ENCODE measurements at places on chromosomes 6 and 20.

DNA sequence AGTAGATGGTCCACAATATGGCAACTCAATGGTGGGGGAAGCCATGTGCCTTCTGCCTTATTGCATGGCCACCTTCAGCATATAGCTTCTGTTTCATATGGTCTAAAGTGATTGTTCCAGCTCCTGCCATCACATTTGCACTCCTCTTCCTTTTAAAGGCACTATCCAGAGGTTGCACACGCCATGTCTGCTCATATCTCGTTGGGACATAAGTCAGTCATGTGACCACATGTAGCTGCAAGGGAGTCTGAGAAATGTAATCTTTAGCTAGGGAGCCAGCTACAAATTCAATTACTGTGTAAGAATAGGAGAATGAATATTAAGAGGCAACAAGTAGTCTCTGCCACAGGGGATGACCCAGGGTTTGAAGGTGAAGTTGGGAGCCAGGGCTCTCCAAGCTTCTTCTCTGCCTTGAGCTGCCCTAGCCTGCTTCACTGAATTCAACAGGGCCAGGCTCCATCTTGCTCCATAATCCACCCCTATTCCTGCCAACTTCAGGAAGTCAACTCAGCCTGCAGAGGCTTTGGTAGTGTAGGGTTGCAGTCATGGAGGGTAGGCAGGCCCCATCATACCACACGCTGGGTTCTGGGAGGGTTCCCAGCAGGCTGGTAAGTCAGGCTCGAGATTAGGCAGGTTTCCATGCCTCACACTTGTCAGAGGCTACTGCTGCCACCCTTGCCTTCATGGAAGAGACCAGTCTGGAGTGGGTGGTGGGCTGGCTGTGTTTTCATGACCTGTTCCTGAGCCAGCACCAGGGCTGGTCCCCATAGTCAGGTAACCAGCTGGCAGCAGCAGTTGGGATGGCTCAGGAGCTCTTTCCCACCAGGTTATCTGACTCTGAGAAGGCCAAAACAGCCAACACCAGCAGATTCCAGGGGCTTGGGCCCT lies 56.7 kb upstream of the SAYSD1 start:
- DNase-seq: no peak

GRCh38 chr6:142940487-142940886 lies 4.5 kb downstream of the HIVEP2 start:
- no peak for DNase-seq

GRCh38 chr6:46323966-46324622 lies 153.3 kb upstream of the ENPP5 start:
- no peak for DNase-seq

GRCh38 chr6:43702534-43703440 lies 15.2 kb upstream of the MRPS18A start:
- DNase-seq: no peak

GRCh38 chr6:43942011-43942442 lies 172.0 kb downstream of the VEGFA start:
- DNase-seq: no peak

- no peak for DNase-seq
These were observed 56.1 kb downstream of the NFATC2 start for GRCh38 chr20:51486197-51487005.
